ENCODE measurements at places on chromosomes 4 and X.

DNA sequence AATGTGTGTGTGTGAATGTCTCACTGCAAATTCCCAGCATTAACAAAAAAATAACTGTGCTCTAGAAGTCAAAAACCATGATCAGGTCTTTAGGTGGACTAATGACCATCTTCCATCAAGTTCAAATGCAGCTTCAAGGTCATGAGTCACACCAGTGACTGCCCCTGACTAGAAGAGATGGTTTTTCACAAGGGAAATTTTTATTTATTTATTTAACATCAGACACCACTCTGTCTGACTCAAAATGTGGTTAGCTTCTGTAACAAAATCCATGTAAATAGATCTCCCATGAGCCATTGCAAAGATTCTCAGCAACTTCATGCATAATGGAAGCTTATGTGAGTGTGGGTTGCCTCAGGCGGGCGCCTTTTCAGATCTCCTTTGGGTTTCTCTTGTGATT lies 219.2 kb downstream of the KIT start:
- DNase-seq: no peak

DNA sequence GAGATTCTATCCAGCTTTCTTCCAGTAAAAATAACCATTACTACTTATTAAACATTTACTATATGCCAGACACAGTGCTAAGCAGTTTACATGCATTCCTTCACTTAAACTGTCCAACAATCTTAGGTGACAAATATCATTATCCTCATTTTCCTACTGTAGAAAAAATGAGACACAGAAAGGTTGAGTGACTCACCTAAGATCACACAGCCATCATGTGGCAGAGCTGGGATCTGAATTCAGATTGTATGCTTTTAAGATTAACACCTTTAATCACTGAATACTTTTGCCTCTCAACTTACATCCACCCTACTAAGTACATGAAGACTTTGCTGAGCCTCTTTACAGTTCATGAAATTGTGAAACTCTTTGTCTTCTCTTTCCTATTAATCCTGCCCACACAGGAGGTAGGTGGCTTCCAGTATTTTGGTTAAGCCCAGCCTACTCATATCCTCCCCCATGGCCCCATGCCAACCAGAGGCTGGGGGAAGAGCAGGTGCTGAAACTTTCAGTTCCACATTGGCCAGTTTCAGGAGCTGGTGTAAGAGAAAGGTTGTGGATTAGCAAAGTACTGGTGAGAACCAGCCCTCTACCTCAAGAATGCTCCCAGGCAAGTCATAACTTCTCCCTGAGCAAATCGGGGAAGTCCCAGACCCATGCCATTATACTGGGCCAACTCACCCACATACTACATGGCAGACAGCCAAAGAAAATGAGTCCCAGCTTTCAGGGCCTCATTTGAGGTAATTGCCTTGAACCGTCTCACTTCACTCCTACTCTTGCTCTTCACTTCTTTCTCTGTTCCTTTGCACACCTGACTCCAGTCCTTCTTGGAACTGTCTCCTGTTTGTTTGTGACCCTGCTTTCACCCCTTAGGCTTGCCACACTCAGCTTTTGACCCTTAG lies 211.1 kb downstream of the GUCY2F start:
- DNase-seq: peak; percentile 69

GRCh38 chrX:19721726-19722370 lies 165.6 kb downstream of the SH3KBP1 start:
- DNase-seq: no peak

GRCh38 chr4:74223801-74224200 lies 65.9 kb downstream of the MTHFD2L start:
- peak; percentile 53 for DNase-seq

- peak; percentile 65 for DNase-seq
Measured at GRCh38 chrX:12946838-12947544, 27.9 kb upstream of the TMSB4X start.

DNA sequence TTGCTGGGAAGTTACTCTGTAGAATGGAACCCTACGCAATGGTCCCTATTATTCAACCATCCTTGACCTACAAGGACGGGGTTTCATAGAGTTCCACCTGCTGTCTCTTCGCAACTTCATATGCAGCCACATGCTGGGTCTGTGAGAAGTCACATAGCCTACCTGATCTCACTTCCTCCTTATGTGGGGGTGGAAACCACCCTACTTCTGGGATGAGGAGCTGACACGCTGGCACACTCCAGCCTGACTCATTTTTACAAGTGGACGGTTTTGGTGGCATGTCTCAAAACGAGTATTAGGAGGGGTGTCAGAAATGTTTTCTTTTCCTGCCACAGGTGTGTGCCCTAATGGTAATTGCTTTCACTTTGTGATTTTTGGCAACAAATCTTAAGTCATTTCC lies 36.8 kb upstream of the ARSD start:
- DNase-seq: peak; percentile 5

DNA sequence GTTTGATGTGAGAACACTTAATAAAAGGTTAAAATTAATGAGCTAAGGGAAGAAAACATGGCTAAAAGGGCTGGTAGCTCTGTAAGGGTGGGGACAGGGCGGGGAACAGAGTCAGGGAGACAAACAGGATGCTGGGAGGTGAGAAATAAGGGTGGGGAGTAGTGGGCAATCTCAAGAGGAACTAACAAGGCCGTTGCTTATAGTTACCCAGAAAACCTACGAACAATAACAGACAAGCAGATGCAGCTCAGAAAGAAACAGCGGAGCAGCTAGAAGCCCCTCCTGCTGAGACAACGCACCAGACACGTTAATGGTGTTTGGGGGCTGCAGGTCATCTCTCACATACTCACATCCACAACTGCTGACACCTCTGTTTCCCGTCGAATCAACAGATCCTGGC lies 9.7 kb upstream of the KLF3 start:
- no peak for DNase-seq

GRCh38 chr4:79209081-79209480 lies 116.8 kb downstream of the NAA11 start:
- peak; percentile 2 for DNase-seq

DNA sequence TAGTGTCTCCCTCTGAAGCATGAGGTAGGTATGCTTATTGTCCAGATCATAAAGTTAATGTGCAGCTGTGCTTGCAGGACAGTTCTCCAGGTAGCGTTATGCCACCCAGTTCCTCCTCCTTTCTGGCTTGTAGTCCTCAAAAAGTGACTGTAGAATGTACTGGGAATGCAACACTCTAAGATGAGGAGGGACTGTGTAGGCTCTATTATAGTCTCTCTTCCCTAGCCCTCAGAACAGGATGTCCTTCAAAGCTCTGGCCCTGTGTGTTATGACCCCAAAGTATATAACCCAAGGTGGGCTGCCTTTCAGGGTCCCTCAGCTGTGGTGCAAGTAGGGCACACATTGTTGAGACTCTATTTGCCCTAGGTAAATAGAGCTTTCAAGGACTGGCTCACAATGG lies 20.8 kb upstream of the MANBA start:
- DNase-seq: no peak

DNA sequence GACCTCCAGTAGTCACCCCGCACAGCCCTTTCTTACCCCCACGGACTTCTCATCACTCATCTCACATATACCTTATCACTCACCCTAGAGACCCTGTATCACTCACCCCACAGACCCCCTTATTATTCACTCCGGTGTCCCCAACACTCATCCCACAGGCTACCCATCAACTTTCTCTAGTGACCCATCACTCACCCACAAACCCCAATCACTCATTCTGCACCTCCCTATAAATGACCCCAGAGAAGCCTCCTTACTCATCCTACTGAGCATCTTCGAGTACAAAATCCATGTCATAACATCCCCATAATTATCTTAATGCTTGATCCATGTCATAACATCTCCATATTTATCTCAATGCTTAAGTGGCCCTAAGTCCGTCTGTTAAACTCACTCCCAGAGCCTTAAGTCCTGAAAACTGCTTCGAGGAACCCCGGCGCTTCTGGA lies 934 bp downstream of the ZNF41 start:
- DNase-seq: no peak

- DNase-seq: no peak
Measured at GRCh38 chr4:112735474-112735951, 98.6 kb downstream of the LARP7 start.

DNA sequence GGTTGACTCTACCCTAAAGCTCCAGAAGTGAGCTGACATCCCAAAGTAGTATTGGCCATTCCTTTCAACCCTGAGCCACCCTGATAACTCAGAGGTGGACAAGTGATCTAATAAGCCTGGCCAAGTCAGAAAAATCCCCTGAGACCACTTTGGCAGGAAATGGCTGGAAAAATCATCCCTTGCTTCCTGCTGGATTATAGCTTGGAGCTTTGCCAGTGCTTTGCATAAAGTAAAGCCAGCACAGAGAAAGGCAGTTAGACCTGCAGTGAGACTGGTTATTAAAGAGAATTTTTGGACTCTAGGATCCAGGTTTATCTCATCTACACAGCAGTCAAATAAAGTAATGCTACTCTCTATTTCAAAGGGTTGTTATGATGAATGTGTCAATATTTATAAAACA lies 6.4 kb downstream of the CXCL3 start:
- no peak for DNase-seq

DNA sequence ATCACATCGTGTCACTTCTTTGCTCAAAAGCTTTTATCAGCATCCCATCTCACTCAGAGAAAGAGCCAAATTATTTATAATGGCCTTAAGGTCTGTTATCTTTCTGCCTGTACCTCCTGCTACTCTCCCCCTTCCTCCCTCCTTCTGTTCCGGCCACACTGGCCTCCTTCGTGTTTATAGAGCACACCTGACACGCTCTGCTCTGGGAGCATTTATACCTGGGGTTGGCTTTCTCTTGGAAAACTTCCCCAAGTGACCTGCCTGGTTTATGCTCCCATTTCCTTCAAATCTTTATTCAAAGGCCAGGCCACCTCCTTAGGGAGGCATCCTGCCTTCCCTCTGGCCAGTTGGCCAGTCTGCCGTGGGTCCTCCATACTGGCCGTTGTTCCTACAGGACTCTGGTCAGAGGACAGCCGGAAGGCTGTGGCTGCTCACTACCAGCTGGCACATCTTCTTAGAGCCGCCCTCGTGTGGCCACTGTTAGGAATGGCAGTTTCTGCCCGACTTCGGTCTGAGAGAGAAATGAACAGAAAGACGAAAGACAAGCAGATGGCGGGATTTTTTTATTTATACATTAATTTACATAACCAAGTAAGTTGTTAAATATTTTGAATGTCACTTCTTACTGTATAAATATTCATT lies 80.2 kb upstream of the CBLL2 start:
- DNase-seq: peak; percentile 61

GRCh38 chr4:75432683-75433082 lies 81.5 kb downstream of the RCHY1 start:
- peak; percentile 2 for DNase-seq

GRCh38 chr4:139053909-139054308 lies 38.3 kb downstream of the NOCT start:
- DNase-seq: no peak

DNA sequence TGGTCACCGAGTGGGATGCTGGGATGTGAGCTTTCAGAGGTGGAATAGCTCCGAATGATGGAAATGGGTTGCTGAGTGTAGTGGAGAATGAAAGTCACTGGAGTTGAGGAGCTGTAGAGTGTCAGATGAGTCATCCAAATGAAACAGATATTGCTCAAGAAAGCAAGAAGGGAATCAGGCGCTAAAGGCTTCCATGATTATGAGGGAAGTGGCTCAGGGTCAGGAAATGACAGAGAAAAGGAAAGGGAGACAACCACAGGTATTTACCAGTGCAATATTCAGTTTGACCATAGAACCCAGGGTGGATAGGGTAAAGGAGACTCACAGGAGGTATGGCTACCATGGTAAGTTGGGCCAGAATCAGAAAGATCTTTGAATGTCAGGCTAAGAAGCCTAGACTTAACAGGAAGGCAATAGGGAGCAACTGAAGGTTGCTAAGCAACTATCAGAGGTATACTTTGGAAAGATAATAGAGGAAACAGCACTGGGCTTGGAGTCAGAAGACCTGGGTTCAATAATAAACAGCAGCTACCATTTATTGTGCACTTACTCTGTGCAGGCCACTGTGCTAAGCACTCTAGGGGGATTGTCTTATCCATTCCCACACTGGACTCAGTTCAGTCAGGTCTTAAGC lies 11.7 kb downstream of the LAS1L start:
- DNase-seq: no peak

DNA sequence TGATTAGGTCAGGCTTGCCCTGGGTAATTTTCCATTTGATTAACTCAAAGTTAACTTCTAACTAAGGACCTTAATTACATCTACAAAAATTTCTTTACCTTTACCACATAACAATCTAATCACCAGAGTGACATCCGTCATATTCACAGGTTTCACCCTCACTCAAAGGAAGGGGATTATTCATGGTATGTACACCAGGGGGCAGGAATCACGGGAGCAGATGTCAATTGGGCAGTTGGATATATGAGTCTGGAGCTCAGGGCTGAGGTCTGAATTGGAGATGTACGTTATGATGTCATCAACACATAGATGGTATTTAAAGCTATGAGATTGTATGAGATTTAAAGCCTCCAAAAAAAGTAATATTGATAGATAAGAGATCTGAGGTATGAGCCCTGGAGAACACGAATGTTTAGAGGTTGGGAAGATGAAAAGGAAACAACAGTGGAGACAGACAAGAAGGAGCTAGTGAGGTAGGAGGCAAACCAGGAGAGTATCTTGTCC lies 52.9 kb downstream of the PGRMC1 start:
- DNase-seq: no peak

GRCh38 chr4:22686141-22686540 lies 6.6 kb upstream of the GBA3 start:
- DNase-seq: no peak

- DNase-seq: peak; percentile 92
Measured at GRCh38 chr4:147768113-147768512, 36.2 kb downstream of the ARHGAP10 start.

DNA sequence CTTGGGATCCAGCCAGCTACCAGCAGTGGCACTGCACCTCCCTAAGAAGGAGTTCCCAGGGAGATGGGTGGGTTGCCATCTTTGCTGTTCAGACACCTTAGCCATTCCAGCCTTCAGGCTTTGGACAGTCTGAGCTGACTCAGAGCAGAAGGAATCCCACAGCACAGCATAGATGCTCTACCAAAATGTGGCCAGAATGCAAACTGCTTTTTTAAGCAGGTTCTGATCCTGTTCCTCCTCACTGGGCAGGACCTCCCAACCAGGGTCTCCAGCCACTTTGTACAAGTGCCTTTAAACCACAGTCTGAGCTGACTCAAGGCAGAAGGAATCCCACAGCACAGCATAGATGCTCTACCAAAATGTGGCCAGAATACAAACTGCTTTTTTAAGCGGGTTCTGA lies 209.0 kb downstream of the NPNT start:
- no peak for DNase-seq

- DNase-seq: no peak
Measured at GRCh38 chrX:77938083-77938680, 27.7 kb downstream of the ATP7A start.

DNA sequence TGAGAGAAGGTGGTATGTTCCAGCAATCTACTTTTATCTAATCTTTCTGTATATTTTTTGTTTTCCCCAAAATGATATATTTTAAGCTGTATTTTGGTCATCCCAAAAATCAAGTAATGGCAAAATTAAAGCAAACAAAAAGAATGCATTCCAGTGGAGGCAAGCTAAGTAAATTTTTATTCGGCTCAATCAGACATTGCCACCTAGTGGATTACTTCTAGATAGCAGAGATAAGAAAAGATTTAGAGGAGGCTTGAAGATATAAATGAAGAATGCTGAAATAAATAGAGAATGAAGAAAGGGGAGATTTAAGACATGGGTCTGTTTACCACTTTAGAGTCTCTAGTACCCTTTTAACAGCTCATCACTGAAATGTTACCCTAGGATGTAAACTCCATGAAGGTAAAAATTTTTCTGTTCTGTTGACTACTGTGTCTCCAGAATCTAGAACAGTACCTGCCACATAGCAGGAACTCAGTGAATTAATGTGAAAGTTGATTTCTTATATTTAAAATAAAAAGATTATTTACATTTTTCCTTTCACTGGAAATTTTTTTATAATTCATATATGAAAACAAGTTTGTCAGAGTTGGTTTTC lies 110.9 kb upstream of the ANK2 start:
- peak; percentile 38 for DNase-seq

Data from inflammatory macrophage treated with lipopolysaccharide for 1 hour (primary cell).